ENCODE measurements at places on chromosomes 3 and 15.

DNA sequence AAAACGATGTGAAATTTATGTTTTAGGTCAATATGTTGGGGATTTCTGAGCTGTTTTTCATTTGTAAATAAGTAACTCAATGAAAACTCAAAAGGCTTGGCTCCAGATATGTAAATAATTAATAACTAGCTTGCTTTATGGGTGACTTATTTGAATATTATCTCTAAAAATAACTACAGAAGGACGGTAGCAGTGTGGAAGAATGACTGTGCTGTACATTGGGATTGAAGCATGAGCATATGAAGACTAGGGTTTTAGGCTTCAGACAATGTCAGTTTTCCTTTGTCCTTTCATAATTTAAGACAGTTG is 343.9 kb downstream of the GRM7 start:
- no peak for DNase-seq

DNA sequence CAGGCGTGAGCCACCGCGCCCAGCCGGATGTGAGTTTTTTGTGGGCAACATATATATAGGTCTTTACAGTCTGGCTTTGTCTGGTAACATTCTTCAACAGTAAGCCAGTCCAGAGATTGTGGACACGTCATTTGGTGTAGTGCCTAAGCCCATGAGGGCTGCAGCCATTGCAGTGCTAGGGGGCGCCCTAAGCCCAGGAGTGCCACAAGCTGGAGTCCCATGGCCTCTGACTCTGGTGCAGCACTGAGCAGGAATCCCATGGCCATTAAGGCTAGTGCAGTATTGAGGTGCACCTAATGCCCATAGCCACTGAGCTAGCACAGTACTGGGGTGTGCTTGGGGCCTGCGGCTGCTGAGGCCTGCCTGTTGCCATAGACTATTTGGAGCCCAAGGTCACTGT is 136.4 kb upstream of the NDN start:
- no peak for DNase-seq

DNA sequence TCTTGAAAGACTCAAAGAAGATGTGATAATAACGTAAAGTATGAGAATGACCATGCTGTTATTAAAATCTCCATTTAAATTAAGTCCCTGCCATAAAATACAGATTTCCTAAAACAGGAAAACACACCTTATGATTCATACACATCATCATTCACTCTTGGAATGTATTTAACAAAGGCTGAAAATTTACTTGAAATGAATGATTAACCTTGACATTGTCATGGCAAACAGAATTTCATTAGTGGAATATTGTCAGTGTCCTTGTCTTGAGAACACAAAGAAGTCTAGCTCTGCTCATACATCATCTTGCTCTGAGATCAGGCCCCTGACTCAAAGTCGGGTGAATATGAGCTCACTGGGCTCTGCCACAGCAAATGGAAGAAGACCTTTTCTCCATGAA is 313.9 kb downstream of the FGF12 start:
- no peak for DNase-seq

GRCh38 chr15:75884041-75884440 is 19.6 kb upstream of the FBXO22 start:
- DNase-seq, result no peak

DNA sequence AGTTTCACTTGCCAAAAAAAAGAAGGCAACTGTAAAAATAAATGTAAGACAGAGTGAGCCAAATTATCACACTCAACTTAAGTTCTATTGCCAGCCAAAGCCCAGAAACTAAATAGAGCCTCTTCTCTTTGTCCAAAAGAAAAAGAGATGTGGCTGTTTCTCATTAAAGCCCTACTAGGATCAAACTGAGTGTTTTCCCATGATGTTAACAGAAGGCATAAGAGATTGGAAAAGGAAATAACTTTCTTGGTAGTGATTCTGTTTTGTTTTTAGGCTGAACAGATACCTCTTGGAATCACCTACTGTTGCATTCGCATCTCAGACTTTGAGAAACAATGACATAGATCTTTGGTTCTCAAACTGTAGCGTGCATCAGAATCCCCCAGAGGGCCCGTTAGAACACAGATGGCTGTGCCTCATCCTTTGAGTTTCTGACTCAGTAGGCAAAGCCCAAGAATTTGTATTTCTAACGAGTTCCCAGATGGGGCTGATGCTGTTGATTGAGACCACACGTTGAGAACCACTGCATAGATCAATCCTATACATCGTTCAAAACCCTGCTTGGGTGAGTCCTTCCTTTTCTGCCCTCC is 42.5 kb upstream of the SRGAP3 start:
- no peak for DNase-seq

GRCh38 chr3:171132873-171133272 is 106.4 kb upstream of the SLC2A2 start:
- DNase-seq, result no peak

GRCh38 chr3:146166826-146167225 is 5.8 kb upstream of the PLOD2 start:
- no peak for DNase-seq

DNA sequence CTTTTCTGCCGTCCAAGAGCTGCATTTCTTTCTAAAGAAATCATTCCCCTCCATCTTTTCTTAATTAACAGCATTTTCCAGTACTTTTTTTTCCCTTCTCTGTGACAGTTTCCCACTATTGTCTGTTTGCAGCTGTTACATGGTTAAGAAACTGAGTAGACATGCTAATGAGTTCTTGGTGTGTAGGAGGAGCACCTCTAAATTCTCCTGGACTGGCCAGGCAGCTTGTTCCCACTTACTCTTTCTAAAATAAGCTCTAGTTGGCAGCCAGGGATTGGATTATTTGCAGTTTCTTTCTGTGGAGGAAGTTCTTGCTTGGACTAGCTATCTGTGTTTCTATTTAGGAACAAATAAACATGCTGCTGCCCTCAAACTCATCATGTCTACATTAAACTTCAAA is 235.1 kb upstream of the GAP43 start:
- DNase-seq, result no peak

- no peak for DNase-seq
These were observed 298.3 kb upstream of the NR2E3 start for GRCh38 chr15:71511796-71512681.

GRCh38 chr3:14914779-14915117 is 32.6 kb upstream of the NR2C2 start:
- no peak for DNase-seq

DNA sequence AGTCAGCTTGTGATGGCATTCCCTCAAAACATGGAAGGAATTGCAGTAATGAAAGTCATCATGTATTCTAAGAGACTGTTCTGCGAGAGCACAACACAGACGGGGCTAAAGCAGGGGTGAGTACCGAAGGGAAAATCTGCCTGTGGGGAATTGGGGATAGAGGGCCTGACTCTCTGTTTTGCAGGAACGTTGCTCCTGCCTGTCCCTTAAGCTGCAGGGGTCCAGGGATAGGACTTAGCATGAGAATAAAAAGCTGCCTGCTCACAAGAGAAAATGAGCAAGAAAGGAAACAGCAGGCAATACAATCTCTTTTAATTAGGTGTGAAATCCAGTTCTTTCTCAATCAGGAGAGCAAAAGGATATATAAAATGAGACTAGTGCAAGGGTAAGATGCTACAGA is 62.2 kb downstream of the TIGIT start:
- no peak for DNase-seq

GRCh38 chr3:126476166-126477060 is 722 bp upstream of the ZXDC start:
- DNase-seq, result no peak
